MV-4-11 (cell line): ENCODE measurements at places on chromosomes 5 and 9.

GRCh38 chr5:20610681-20611080 lies 622.7 kb upstream of the CDH18 start:
- DNase-seq, result no peak

DNA sequence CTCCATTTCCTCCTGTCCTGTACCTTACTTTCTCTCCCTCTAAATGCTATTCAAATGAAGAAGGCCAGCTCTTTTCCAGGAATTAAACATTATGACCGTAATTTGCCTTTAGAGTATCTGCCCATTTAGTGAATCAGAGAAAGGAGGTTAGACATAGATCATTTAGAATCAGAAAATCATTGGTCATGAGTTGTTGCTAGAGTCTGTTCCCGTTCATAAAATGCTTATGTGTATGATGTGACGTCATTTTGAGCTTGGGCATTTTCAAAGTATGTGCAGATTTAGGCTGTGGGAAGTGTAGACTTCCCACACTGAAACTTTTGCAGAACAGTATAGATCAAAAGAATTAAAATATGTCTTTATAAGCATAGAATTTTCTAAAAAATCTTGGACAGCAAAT lies 163.0 kb downstream of the ALDH1A1 start:
- no peak for DNase-seq

DNA sequence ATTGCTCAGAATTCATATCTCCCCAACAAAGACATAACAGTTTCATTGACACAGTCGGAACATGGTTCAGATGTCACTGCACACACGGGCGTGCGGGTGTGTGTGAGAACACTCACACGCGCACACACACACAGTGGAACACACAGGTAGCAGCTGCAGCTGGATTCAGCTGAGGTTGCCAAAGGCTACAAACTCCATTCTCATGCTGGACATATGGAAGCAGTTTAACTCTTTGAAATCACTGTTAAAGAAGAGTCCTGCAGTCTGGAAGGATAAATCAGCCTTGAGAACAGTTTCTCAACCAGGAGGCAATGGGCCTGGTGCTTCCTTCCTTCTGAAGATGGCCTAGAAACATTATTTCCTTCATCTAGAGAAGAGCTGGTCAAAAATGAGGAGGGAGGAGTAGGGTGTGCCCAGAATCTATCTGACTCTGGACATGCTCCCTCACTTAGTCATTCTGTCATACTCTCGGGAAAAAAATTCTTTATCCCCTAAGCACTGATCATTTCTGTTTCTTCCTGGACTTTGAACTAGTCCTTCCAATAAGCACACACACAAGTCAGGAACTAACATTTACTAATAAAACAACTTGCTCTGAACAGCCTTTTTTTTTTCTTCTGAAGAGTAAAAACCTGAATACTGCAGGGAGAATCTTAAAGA lies 160.6 kb downstream of the ZDHHC21 start:
- no peak for DNase-seq

DNA sequence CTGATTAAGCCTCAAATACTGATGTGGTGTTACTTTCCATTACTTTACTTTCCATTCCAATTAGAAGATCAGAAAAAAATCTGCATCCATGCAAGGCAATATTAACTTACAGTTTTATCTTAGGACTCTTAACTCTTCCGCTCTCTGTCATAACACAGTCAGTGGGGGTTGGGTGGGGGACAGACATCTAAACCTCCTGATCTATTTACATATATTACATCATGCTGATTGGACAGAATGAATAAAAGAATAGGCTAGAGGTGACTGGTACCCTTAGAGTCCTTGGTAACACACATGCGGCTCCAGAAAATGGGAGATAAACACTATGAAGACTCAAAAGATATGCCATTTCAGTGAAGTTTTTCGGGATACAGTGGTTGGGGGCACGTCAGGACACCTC lies 27.6 kb downstream of the RAPGEF6 start:
- no peak for DNase-seq

GRCh38 chr5:158289967-158290366 lies 431.0 kb upstream of the CLINT1 start:
- no peak for DNase-seq

DNA sequence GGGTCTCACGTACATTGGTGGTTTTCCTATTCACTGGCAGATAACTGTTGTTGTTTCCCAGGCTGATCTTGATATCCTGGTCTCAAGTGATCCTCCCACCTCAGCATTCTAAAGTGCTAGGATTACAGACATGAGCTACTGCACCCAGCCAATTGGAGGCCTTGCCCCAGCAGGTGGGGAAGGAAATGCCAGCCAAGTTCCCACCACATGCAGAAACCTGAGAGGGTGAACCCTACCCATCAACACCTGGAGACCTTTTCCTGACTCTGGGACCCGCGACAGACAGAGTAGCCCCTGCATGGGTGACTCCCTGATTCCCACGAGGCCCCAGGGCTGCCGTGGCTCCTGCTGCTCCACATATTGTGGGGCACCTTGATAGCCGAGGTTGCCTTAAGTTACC lies 107.7 kb downstream of the GDA start:
- DNase-seq, result no peak

DNA sequence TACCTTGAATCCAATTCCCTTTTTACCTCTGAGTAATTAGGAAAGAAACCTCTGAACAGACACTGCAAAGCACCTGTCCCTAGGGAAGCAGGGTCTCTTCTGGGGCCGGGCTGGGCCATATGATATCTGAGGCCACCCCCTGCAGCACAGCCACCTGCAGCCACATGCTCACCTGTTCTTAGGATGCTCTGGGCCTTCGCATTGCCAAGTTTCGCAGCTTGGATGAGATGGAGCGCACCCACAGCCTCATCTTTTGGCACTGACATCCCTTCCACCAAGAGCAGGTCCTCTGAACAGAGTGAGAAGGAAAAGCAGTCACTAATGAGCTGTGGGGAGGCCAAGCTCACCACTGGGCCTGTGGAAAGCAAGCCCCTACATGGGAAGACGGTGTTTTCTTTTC lies 27.3 kb downstream of the CLTA start:
- no peak for DNase-seq

GRCh38 chr9:80233102-80233843 lies 661.5 kb downstream of the TLE4 start:
- no peak for DNase-seq

DNA sequence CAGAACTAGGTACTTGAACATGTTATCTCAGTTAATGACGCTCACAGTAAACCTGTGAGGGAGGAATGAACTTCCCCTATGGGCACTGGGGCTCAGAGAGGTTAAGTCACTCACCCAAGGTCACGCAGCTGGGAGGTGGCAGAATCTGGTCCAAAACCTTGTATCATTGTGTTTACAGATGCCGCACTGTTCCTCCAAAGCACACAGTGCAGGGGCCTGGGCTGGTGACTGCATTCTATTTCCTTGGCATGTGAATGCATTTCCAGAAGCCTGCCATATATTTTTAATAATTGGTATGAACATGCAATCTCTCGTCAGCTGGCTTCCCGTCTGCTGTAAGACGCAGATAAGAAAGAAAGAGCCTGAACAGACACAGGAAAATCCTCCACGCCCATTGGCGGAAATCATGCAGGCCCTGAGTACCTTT lies 77.0 kb upstream of the TBC1D2 start:
- DNase-seq, result no peak

GRCh38 chr9:109742776-109743348 lies 37.1 kb upstream of the PALM2AKAP2 start:
- DNase-seq, result no peak

- no peak for DNase-seq
These were observed 147.3 kb downstream of the CACNA1B start for GRCh38 chr9:138024831-138025291.

GRCh38 chr5:168174376-168174775 lies 117.1 kb upstream of the WWC1 start:
- no peak for DNase-seq

- DNase-seq, result no peak
These were observed 233.3 kb upstream of the ADAMTS16 start for GRCh38 chr5:4906786-4907185.

- peak; percentile 65 for DNase-seq
These were observed 103.4 kb upstream of the GNA14 start for GRCh38 chr9:77751341-77752091.

GRCh38 chr5:1264211-1264610 lies 30.7 kb downstream of the TERT start:
- DNase-seq, result no peak

GRCh38 chr9:32783168-32783891 lies at the start of gene TMEM215:
Gene TMEM215 (plus strand): TSS chr9:32783540. CDS start chr9:32784184, 644 bp downstream.
- peak; percentile 2 for DNase-seq

DNA sequence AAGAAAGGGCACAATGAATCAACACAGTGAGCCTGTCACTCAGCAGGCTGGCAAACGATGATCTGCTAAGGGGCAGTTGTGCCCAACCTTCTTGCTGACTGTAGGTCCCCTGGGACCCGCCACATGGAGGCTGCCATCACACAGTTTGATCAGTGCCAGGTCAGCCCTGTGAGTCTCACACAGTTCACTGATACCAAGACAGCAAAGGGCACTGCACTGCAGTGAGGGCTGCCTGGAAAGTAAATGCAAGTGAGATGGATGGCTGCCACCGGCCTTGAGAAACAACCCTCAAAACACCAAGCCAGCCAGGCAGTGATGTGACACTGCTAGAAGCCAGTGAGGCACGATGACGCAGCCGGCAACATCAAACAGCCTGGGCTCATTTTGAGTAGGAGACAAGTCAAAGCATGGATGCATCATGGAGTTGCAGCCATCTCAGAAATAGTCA lies 30.3 kb downstream of the FOXD1 start:
- no peak for DNase-seq

GRCh38 chr5:91176288-91177016 lies 206.7 kb downstream of the ARRDC3 start:
- no peak for DNase-seq

GRCh38 chr9:113523421-113524141 lies 60.1 kb downstream of the RGS3 start:
- DNase-seq, result peak; percentile 90

DNA sequence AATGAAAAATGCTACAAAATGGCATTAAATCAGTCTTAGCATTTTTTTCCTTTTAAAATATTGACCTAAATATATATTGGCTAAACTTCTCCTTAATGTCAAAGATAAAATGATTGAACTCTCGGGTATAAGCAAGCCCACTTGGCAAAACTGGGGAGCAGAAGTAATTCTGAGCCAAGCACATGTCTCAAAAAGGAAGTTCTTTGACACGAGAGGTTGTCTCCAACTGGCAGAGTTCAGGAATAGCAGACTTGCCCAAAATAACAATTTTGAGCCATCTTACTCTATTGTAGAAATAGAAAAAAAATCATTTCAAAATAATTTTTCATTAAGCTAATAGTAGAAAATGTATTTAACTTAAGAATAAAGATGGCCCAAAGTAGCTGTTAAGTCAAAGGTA lies 10.4 kb upstream of the MLLT3 start:
- peak; percentile 21 for DNase-seq

- peak; percentile 17 for DNase-seq
These were observed 76.9 kb upstream of the NFIL3 start for GRCh38 chr9:91500509-91501014.

DNA sequence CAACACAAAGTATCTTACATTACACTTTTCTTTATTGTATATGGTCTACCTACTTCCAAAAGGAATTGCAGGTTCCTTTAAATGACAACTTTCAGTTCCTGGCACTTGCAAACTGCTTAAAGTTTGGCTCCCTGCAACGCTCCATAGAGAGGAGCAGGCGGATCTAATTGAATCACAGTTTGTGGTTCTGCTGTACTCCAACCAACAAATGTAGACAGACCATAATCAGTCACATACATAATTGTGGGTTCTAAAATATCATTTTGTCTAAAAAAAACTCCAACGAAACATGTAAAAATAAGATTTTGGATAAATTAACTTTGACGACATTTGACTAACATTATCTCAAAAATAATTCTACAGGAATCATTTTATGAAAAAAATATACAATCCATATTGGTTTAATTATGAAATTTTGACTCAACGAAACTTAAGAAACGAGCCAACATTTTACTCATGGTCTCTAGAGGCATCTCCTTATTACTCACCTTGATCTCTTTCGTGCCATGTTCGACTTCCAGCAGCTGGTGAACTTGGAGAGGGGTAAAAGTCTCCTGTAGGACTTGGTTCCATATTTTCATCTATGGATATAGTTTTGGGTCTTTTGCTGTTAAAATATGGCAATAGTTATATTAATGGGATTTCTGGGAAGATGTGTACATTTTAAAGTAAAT lies 167.6 kb downstream of the NFIB start:
- no peak for DNase-seq

DNA sequence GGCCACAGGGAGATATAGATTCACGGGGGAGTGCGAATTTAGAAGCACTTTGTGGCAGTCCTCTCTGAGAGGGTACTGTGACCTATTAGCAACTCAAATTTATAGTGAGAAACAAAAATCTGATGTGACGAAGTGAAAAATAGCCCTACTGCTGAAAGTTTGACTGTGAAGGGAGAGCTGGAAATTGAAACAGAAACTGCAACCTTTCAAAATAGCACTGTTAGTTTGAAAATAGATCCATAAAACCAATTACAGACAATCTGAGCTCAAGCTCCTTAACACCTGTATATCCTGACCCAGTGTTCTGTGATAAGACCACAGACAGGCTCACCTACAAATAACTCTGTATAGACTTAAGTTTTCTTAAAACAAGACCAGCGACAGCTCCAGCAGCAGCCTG lies 420.1 kb downstream of the IRX1 start:
- DNase-seq, result no peak

DNA sequence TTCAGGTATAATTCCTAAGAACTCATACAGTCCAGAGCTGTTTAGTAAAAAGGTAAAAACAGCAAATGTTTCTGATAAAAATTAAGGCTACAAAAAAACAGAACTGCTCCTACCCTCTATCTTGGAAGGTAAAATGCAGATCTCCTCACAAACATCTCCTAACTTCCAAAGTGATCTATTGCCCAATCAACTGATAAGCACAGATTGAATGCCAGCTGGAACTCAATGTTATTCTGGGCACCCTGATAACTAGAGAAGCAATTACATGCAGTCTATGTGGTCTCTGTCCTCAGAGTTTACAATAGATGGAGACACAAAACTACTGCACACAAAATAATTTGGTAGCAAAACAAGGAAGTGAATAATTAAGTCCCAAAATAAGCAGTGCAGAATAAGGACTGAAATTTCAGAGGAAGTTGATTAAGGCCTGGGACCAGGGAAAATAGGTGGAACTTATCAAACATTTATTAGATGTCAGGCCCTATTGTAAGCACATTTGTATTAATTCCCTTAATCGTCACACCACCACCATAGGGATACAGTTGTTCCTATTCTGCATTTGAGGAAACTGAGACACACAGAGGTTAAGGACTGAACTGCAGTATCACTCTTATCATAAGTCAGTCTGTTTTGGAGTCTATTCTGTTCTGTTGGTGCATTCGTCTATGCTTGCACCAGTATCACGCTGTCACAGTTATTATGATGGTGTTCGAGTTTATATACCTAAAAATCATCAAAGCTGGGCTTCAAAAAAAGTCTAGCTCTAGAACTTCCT lies 102.2 kb upstream of the TARS1 start:
- DNase-seq, result no peak

GRCh38 chr5:150402229-150402773 lies 10.4 kb downstream of the CD74 start:
- no peak for DNase-seq

- no peak for DNase-seq
These were observed 13.6 kb upstream of the COMMD10 start for GRCh38 chr5:116071211-116071610.

- peak; percentile 96 for DNase-seq
These were observed 159.6 kb upstream of the TBCA start for GRCh38 chr5:77935506-77936364.
